Urothelium cell line (cell line): ENCODE measurements at places on chromosomes 1 and 21.

- no peak for DNase-seq
Observed at GRCh38 chr1:28761189-28761588, 24.4 kb downstream of the YTHDF2 start.

GRCh38 chr1:21677168-21677567, 8.0 kb upstream of the RAP1GAP start:
- no peak for DNase-seq

DNA sequence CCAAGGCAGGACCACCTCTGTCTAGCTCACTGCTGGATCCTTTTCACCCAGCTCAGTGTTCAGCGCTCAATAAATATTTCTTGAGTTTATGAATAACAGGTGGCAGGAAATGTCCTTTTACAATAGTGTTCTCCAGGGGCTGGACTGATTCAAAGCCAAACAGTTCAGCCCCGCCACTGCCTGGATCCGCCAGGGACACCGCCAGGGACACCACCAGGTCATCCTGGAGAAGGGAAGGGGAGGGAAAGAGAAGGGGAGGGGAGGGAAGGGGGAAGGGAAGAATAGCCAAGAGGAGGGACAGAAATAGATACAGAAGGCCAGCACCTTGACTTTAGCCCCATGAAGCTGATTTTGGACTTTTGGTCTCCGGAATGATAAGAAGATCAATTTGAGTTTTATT, 255.6 kb downstream of the GRIK3 start:
- no peak for DNase-seq

- DNase-seq = no peak
Observed at GRCh38 chr1:236132420-236133046, 9.8 kb upstream of the GPR137B start.

DNA sequence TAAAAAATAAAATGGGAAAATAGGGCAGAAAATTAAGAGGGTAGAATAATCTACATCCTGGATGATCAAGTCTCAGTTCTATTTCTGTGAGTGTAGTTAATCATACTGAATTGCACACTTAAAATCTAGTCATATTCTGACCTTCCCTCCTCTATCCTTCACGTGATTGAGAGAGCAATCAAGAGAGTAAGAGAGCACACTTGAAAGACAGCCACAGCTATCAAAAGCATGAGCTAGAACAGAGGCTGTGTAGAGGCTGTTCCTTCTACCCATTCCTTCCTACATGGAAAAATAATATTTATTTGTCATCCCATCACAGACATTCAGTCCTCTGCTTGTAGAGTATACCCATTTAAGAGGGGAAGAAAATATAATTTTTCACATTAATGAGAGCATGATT, 52.4 kb downstream of the PHC2 start:
- no peak for DNase-seq

- DNase-seq = no peak
Observed at GRCh38 chr21:46559291-46559983, 45.4 kb downstream of the S100B start.

DNA sequence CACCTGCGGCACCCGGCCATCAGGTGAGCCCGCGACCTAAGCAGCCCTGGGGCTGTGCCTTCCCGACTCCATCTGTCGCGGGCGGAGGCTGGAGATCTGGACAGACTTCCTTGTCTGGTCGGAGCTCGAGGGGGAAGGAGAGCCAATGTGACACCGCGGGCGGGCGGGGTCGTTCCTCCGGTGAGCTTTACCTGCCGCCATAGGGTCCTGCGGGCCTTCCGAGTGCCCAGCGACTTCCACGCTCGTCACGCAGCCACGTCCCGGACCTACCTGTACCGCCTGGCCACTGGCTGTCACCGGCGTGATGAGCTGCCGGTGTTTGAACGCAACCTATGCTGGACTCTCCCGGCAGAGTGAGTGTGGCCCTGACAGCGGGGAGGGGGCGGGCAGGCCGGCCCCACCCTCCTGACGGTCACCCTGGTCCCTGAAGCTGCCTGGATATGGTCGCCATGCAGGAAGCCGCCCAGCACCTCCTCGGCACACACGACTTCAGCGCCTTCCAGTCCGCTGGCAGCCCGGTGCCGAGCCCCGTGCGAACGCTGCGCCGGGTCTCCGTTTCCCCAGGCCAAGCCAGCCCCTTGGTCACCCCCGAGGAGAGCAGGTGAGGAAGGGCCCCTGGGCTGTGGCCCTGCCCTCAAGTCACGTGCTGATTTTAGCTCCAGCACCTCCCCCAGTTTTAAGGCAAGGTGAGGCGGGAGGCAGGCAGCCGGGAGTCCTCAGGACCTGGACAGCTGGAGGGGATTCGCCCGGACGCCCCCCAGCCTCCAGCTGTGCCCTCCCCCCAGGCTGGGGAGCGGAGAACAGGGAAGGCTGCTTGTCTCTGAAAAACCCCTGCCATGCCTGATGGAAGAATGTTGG, 1.1 kb downstream of the PUSL1 start:
- no peak for DNase-seq

GRCh38 chr1:33634806-33635205, 162.4 kb downstream of the ZSCAN20 start:
- DNase-seq = peak; percentile 59

- no peak for DNase-seq
Observed at GRCh38 chr1:159040206-159040605, 30.5 kb downstream of the IFI16 start.

GRCh38 chr1:89633800-89634625, 1.1 kb downstream of the LRRC8C start:
- DNase-seq = peak; percentile 27
